ELF-1 (cell line): ENCODE measurements at places on chromosomes 11 and 22.

- DNase-seq, result peak; percentile 21
Observed at GRCh38 chr11:27596388-27596787, 89.8 kb upstream of the LIN7C start.

GRCh38 chr11:92411431-92411830, 186.8 kb downstream of the FAT3 start:
- DNase-seq, result no peak

DNA sequence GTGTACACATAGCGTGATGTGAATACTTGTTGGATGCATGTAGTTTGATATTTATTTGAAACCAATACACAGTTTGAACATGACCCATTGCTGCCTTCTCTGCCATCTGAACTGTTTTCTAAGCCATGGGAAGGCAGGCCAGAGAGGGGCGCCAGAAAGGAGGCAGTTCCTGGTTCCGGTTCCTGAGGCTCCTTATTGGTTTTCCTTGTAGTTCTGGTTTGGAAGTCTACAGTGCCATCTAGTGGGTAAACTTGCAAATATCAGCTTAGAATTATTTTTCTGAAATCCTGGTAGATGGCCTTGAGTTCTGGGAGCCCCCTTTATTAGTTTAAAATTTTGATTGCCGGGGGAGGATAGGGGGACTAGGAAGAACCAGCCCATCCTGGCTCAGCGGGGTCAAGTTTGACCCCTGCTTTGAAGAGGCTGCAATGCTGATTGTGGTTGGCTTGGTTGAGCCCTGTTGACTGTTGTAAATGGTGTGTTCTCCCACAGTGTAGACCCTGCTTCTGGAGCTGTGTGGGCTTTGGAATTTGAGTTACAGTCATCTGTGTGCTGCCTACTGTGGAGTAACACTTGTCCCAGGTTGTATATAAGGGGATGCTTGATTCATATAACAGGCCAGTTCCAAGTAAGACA, 48.4 kb downstream of the GRAMD1B start:
- peak; percentile 88 for DNase-seq

DNA sequence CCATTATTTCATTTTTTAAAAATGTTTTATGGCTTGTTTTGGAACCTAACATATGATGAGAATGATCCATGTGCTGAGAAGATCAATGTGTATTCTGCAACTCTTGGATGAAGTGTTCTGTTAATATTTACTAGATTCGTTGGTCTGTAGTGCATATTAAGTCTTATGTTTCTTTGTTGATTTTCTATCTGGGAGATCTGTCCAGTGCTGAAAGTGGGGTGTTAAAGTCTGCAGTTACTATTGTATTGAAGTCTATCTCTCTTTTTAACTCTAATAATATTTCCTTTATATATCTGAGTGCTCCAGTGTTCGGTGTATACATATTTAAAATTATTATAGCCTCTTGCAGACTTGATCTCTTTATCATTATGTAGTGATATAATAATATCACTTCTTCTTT, 11.9 kb downstream of the PATE3 start:
- no peak for DNase-seq

- DNase-seq, result no peak
Observed at GRCh38 chr11:116371146-116371545, 401.6 kb downstream of the BUD13 start.

GRCh38 chr11:95247127-95247684, 16.2 kb upstream of the SESN3 start:
- no peak for DNase-seq

- DNase-seq, result no peak
Observed at GRCh38 chr22:46577368-46578249, 40.2 kb upstream of the CELSR1 start.
